ENCODE measurements at places on chromosomes 13 and 19.

DNA sequence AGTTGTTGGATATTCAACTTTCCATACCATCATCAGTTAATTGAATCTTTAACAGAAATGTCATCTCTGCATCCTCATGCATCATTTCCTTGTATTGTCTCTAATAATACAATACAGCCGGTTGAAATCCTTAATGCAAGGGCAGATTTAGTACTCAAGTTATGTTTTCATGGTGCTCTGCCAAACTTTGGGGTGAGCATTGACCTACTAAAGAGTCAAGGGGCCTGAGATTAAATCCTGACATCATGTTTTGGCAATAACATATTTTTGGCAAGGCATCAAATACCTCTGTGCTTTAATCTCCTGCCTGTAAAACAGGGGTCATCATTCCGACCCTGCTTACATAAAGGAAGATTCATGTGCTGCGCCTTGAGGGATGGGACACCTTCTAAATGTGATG is 42.7 kb upstream of the ABCC4 start:
- no peak for DNase-seq

GRCh38 chr19:38734426-38735256 is 9.6 kb downstream of the CAPN12 start:
- peak; percentile 56 for DNase-seq

DNA sequence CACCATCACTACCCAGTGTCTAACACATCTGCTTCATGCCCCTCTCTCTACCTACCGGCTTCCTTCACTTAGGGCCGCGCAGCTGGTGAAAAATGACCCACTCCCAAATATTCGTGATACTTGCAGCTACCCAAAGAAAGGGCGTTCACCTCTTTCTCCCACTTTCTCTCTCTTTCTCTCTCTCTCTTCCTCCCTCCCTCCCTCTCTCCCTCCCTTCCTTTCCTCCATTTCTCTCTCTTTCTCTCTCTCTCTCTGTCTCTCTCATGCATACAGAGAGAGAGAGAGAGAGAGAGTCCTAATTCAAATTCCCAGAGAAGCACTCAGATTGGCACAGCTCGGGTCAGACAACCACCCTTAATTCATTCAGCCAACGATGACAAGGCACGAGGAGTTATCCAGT is 27.7 kb upstream of the POP4 start:
- DNase-seq: no peak

GRCh38 chr19:20186174-20186573 is 19.2 kb downstream of the ZNF486 start:
- DNase-seq: no peak

GRCh38 chr13:48891586-48891985 is 84.1 kb upstream of the FNDC3A start:
- DNase-seq: peak; percentile 67

DNA sequence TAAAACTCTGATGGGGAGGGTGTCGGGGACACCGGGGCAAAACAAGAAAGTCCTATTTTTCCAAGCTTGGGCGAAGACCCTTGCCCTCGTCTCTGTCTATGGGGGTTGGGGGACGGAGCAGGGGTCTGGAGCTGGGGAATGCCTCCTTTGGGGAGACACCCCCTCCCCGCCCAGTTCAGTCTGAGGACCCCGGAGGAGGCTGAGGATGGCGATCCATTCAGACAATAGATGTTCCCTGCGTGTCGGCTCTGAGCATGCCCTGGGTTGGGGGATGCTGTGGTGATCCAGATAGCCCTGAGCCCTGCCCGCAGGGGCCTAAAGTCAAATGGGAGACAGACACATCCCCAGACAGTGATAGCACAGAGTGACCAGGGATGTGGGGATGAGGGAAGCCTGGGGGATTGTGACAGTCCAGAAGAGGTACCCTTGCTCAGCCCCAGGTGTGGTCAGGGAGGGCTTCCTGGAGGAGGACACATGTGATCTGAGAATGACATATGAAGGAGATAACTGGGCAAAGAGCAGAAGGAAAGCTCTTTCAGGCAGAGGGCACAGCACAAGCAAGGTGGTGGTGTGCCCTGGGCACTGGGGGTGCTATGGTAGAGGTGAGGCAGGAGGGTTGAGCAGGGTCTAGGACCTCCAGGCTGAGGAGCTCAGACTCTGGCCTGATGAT is 9.1 kb downstream of the LRFN3 start:
- no peak for DNase-seq

GRCh38 chr19:33558151-33558550 is 36.6 kb upstream of the PEPD start:
- DNase-seq: no peak

- DNase-seq: no peak
Measured at GRCh38 chr13:20494656-20495055, 31.0 kb downstream of the CRYL1 start.

DNA sequence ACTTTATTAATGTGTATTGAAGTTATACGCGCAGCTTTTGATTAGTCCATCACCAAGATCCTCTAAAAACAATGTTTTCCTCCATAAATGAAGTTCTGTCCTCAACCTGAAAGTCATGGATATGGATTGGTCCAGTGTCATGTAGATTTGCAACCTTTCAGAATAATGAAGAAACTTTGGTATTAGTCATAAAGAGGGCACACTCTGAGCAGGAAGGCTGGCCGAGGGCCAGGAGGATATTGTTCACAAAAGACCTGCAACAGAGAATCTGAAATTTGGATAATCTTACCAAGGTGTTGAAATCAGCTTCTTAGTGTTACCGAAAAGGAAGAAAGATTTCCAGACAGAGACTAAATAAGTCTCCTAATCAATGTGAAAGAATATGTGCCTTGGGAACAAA is 20.7 kb downstream of the CLDN10 start:
- peak; percentile 23 for DNase-seq

DNA sequence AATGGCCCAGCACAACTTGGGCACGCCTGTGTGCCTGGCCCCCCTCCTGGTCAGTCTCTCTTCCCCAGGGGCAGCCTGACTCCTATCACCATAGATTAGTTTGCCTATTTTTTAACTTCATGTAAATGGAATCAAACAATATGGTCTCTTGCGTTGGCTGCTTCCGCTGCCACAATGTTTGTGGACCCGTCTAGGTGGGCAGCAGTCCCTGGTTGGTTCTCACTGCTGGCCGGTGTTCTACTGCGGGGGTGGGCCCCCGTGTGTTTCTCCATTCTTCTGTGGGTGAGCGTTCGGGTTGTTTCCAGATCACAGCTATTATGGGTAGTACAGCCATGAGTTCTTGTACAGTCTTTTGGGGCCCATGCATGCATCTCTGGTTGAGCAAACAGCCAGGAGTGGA is 47.3 kb downstream of the CEBPG start:
- DNase-seq: no peak

GRCh38 chr19:58544591-58545285 is 874 bp downstream of the TRIM28 start:
- peak; percentile 69 for DNase-seq

DNA sequence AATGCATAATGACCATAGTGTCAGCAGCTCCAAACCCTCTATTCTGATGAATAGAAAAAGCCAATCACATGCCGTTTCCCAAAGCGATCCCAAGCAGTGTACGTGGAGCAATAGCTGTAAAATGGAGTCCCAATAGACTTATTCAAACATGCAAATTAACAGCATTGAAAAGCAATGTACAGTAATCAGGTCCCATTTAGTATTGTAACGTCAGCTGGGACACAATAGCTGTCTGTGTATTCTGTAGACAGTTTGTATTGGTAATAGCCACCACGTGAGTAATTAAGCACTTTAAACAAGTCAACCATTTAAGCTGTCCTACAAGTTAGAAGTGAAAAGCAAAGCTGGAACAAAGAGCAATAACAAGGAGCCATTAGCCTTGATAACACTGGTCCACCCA is 698.2 kb downstream of the PCDH17 start:
- DNase-seq: no peak

DNA sequence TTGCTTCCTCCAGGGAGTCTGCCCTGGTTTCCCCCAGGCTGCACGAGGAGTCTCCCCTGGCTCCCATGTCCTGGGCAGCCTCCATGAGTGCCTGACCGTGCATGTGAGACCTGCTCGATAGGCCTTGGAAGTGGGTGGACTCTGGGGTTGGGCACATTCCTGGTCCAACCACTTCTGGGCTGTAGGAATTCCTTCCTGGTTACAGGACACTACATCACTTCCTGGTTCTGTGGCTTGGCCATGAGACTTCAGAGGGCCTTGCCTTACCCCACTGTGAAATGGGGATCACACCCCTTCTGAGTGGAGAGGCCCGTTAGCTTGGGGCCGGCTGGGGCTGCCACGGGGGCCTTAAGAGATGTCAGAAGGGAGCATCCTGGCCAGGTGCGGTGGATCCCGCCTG is 4.0 kb upstream of the ZNF628 start:
- peak; percentile 84 for DNase-seq

- DNase-seq: no peak
Measured at GRCh38 chr13:108682714-108683113, 53.3 kb downstream of the MYO16 start.

- DNase-seq: peak; percentile 88
Measured at GRCh38 chr13:97141564-97142005, 80.5 kb upstream of the MBNL2 start.

DNA sequence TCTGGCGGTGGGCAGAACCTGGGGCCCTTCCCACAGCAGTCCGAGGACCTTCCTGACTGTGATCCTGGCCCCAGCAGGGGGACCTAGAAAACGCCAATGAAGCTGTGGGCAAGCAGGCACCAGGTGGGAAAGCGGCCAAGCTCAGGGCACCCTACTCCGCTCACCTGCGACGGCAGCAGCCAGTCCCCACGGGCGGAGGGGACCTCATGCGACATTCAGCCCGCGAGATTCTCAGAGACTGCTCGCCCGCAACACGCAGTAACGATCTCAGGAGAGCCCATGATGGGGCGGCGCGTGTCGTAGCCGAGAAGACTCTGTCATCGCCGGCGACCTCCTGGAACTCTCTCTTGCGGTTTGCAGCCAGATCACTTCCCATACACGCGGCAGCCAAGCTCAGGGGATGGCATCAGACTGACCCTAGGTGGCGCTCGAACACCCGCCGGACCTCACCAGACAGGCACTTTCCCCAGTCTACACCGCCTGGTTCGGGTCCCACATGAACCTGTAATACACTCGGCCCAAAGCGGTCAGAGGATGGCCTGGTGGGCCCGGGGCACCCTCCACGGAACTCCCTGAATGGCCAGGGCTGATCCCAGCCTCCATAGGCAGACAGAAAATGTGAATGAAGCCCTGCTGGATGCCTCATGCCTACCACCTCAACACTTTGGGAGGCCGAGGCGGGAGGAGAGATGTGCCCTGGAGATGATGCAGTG is 26.5 kb downstream of the MAN2B1 start:
- peak; percentile 82 for DNase-seq

GRCh38 chr19:29564574-29565005 is 38.8 kb downstream of the VSTM2B start:
- DNase-seq: no peak

- DNase-seq: peak; percentile 45
Measured at GRCh38 chr19:7916103-7916954, 1.7 kb downstream of the TGFBR3L start.

DNA sequence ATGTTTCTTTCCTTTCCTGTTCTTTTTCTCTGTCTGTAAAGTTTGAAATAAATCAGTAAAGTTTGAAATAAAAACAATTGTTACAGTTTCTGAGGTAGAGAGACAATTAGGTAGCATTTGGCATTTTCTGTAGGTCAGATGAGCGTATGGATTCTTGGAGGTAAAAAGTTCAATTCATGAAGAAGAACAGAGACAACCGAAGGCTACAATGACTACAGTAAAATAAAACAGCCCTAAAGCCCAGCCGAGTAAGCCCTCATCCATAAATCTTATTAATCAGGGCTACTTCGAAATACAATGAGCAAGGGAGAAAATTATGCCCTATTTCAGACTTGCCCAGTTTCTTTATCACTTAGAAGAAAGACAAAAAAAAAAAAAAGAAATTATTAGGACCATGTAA is 941.9 kb upstream of the SLC10A2 start:
- no peak for DNase-seq

GRCh38 chr19:19911150-19911549 is 10.4 kb downstream of the ZNF93 start:
- peak; percentile 14 for DNase-seq

- no peak for DNase-seq
Measured at GRCh38 chr13:48518083-48518482, 14.8 kb downstream of the RCBTB2 start.

GRCh38 chr19:33503030-33503429 is 18.6 kb downstream of the PEPD start:
- no peak for DNase-seq

- DNase-seq: peak; percentile 1
Measured at GRCh38 chr13:63041640-63042414, 1626.2 kb upstream of the PCDH20 start.

DNA sequence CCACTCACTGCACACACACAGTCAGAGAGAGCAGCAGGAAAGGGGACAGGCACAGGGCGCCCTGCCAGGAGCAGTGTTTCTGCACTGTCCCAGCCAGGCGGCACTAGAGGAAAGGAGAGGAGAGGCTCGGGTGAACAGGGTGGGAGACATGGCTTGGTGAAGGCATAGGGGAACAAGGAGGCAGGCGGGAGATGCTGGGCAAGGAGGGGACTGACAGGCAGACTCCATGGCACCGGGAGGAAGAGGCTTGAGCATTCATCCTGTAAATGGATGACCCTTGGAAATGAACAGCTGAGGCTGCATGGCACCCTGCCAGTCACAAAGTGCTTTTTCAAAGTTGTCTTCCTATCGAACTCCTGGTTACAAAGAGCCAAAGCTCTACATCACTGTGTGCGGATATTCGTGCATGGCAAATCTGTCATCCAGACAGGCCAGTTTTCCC is 22.4 kb downstream of the MED26 start:
- DNase-seq: no peak

DNA sequence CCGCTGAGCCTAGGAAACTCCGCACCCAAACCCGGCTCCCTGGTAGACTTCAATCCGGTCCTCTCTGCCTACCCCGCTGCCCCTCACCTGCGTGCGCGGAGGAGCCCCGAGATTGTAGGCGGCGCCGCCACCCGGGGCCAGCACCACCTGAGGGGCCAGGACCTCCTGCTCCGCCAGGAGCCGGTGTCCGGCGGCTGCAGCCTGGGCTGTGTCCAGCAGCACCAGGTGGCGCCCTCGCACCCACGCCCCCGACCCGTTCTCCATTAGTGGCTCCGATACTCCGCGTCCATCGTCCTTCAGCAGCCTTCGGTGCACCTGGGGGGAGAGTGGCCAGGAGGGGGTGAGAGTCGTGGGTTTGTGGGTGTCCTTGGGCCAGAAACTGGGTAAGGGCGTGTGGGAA is 18.5 kb downstream of the MAN2B1 start:
- DNase-seq: no peak

DNA sequence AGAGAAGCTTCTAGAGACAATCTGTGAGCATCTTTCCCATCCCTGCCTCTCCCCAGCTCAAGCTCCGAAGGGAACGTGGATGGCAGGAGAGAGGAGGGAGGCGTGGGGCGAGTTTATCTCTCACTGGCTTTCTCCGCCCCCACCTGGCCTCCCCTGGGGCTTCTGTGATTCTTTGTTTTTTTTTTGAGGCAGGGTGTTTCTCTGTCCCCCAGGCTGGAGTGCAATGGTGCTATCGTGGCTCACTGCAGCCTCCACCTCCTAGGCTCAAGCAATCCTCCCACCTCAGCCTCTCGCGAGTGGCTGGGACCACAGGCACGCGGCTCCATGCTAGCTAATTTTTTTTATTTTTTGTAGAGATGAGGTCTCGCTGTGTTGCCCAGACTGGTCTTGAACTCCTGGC is 23.0 kb downstream of the EFNA2 start:
- DNase-seq: no peak

Data from EH (cell line).